Mesothelial cell of epicardium (in vitro differentiated cells): ENCODE measurements at places on chromosomes 12 and 14.

- no peak for DNase-seq
Measured at GRCh38 chr14:77667331-77667730, 40.5 kb downstream of the ALKBH1 start.

DNA sequence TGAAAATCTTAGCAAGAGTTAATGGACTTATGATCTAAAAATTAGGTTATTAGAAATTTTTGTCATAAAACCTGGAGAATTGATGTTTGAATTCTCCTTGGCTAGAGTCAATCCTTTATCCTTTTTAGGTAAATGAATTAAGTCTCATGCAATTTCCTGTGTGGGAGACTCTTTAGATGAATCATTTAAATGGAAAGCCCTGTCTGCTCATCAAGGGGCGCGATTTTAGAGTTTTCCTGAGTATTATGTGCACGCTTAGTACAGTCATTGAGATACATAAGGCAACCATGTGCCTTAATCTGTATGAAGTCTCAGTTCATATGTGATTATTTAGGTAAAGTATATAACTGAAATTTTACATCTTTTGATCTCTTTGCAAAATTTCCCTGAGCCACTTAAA, 974.7 kb downstream of the NRXN3 start:
- DNase-seq: no peak

DNA sequence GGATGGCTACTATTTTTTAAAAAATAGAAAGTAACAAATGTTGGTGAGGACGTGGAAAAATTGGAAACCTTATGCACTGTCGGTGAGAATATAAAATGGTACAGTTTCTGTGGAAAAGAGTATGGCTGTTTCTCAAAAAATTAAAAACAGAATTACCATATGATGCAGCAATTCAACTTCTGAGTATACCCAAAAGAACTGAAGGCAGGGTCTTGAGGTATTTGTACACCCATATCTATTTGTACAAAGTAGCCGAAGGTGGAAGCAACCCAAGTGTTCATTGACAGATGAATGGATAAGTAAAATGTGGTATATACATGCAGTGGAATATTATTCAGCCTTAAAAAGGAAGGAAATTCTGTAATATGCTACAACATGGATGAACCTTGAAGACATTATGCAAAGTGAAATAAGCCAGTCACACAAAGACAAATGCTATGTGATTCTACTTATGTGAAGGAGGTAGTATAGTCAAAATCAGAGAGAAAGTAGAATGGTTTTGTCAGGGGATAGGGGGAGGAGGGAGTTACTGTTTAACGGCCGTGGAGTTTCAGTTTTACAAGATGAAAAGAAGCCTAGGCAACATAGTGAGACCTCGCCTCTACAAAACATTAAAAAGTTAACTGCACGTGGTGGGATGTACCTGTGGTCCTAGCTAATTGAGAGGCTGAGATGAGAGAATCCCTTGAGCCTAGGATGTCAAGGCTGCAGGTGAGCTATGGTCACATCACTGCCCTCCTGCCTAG, 38.4 kb upstream of the CCT2 start:
- DNase-seq: no peak

- no peak for DNase-seq
Measured at GRCh38 chr12:7015555-7016370, 2.5 kb downstream of the LPCAT3 start.

DNA sequence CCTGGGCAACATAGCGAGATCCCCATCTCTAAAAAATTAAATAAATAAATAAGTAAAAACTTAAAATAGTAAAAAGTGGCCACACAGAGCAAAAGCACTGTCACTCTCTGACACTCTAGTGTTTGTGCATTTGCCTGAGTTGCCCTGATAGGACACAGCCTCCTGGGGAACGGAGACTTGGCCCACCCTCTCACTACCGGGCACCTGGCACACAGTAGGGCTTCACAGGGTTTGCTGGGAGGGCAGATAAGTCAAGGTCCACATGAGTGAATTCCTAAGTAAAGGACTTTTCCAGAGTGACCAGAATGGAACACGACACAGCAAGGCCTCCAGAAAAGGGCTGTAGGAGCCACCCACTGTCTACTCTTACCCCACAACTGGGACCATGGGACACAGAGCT, 54.3 kb downstream of the SCARB1 start:
- DNase-seq: no peak
